ENCODE measurements at places on chromosomes 3 and 15. TPM values are rescaled to one million over a fixed set of nuclear protein-coding genes. Genes with fewer than 3 reads are reported as not detected.
A peak's percentile ranks its signal among the peaks of the same experiment; 100 is the strongest.

GRCh38 chr3:152289708-152290107 lies 21.0 kb downstream of the MBNL1 start:
- DNase-seq = no peak

- DNase-seq = peak; percentile 46
These were observed 3.9 kb downstream of the GATA2 start for GRCh38 chr3:128488991-128489673.

DNA sequence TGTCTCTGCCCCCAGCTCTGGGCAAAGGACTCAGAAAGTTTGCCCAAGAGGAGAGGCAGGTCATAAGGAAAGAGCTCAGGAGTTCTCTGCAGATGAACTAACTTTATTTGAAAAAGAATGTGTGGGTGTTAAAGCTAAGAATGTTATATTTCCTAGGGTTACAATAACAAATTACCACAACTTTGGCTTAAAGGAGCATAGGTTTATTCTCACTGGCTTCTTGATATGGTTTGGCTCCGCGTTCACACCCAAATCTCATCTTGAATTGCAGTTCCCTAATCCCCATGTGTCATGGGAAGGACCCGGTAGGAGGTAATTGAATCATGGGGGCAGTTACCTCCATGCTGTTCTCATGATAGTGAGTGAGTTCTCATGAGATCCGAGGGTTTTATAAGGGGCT lies 383.7 kb upstream of the CFAP20DC start:
- no peak for DNase-seq

DNA sequence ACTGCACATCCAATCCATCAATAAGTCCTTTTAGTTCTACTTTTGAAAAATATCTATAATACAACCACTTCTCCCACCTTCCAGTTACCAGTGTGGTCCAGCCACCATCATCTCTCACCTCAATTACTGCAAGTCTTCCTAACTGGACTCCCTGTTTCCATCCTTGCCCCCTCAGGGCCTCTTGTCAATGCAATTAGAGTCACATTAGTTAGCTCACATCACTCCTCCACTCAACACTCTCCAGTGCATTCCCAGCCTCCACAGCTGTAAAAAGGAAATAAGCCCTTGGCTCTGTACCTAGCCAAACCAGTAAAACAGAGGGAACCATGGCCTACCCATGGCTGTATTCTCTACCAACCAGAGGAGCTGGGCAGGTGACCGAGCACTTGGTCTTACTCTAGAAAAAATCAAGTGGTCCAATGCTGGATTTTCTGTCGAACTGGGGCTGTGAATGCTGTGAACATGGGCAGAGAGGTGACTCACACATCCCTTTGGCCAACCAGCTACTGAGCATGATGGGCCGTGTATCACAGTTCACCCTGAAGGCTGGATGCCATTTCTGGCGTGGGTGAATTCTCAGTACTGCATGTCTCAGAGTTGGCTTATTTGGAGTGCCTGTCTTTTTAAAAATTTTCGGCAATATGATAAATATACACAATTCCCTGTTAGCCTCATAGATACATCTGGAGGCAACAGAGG lies 62.5 kb upstream of the C15orf61 start:
- no peak for DNase-seq

- no peak for DNase-seq
These were observed 56.8 kb downstream of the GASK1A start for GRCh38 chr3:43035801-43036365.

DNA sequence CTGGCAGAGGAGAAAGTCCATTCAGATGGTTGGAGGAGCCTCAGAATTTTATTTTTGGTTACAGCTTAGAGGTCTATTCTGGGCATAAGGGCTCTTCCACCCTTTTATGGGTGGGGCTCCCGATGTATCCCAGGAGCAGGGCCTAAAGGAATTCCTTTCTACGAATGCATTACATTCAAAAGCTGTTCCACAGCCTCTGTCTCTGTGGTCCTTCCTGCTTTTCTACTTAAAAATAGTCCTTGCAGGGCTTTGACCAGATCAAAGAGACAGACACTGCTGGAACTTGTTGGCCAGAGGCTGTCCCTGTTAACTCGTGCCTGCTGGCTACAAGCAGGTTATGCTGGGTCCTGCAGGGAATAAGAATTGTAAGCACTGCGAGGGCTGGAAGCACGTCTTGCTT lies 14.4 kb upstream of the NOX5 start:
- DNase-seq = peak; percentile 55

DNA sequence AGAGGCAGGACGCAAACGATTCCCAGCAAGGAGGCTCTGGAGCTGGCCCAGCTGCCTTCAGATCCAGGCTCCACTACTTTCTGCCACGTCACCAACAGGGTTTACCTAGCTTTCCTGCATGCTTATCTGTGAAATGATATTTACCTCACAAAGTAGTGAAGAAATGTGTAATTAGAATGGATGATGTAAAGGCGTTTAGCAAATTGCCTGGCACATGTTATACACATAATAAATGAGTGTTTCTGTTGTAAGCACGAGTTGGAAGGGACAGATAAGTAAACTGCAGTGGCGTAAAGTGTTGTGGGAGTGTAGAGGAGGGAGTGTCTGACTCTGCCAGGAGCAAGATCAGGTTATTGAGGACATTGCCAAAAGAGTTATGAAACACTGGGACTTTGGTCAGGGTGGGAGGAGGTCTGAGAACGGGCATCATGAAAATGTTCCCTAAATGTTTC lies 3.5 kb upstream of the CHAC1 start:
- no peak for DNase-seq

DNA sequence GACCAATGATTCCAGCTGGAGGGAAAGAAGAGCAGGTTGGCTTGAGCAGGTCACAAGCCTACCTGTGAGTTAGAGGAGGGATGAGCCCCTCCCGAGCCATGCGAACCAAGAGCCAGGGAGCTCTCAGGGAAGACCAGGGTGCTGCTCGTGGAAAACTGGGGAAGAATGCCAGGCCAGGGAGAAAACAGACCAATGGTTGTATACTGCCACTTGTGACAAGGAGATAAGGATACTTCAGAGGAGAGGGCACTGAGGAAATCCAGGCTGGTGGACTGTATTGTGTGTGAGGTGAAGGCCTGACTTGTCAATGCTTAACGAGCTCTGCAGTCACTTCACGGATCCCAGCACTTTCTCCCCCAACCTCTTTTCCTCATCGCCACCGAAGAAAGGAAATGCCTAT lies 177.7 kb downstream of the SSR3 start:
- DNase-seq = no peak

DNA sequence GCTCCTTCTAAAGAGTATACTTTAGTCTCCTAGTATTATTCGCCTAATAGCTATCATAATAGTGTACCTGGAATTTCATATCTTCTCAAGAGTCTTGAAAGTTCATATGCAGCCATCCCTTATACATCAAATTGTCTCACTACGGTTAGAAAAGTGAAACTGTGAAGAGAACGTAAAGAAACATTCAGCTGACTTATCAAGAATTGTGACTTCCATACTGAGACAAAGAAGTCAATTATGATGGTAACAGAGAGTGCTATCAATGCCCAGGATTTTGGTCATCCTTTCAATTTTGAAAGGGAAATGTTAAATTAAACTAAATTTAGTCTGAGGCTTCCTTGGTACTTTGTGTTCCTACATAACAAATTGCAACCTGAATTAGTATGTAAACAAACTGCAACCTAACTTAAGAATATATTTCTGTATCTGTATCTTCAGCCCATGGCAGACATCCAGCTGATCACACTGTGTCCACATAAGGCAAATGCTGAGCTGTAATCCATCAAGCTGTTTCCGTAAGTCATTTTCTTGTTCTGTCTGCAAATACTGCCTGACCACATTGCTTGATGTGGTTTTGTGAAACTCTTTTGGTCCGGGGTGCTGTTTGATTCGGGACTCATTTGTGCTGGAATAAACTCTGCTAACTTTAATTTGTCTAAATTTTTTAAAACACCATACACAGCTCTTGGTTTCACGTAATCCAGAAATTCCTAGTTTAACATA lies 469.6 kb downstream of the SI start:
- peak; percentile 5 for DNase-seq

DNA sequence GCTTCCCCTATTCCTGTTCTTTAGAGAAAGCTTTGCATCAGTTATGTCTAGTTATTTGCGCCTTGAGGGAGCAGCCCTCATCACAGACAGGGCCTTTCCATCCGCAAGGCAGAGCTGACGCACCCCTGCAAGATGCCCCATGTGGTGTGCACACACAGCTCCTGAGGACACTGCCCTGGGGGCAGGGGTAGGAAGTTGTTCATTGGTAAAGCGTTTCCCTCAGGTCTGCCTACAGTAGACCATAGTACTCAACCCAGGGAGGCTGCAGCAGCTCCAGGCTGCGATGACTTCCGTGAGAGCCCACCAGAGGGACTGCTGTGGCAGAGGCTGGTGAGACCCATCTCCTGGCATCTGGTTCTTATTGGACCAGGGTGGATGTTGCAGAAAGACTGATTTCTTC lies 55.1 kb upstream of the PLXNA1 start:
- no peak for DNase-seq

- DNase-seq = no peak
These were observed 35.0 kb downstream of the DRD3 start for GRCh38 chr3:114143817-114144216.

- no peak for DNase-seq
These were observed 14.9 kb upstream of the SELENOT start for GRCh38 chr3:150588027-150588830.

Gene GOLGA6L26
- not detected for total RNA-seq

Gene RTP3
- 1.2 TPM for total RNA-seq

Gene AGBL1
- total RNA-seq = 4.8 TPM

Gene LDHAL6B
- 3.6 TPM for total RNA-seq
